CD4-positive, alpha-beta T cell treated with Interleukin-2 at 100 ng/mL for 4 hours (primary cell): ENCODE measurements at places on chromosomes 3 and 15.

DNA sequence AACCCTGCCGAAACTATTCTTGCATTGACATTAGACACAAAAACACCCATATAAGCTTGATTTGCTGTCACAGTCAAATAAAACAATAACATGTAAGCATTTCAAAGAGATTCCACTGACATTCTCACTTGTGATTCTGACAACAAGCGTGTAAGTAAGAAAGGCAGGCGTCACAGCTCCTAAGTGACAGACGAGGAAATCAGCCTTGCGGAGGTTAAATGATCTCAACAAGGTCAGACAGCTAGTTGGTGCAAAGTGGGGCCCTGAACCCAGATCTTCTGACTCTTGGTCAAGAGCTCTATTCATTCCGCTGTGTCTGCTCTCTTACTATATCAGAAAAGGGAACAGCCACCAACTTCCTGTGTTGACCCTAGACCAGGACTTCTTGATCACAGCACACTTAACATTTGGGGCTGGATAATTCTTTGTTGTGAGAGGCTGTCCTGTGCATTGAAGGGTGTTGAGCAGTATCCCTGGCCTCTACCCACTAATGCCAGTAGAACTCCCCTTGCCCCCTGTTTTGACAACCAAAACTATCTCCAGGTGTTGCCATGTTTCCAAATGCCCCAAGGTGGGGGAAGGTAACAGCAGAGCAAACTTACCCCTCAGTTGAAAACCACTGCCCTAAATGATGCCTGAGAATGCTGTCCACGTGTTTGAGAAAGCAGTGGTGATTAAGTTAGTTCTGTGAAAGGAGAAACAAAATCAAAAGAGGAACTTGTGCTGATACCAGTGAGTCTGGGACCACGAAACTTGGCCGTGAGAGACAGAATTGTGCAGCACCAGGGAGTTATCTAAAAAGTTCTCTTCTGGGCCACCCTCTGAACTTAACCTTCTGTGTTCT lies 86.1 kb downstream of the LIPC start:
- peak; percentile 11 for DNase-seq

DNA sequence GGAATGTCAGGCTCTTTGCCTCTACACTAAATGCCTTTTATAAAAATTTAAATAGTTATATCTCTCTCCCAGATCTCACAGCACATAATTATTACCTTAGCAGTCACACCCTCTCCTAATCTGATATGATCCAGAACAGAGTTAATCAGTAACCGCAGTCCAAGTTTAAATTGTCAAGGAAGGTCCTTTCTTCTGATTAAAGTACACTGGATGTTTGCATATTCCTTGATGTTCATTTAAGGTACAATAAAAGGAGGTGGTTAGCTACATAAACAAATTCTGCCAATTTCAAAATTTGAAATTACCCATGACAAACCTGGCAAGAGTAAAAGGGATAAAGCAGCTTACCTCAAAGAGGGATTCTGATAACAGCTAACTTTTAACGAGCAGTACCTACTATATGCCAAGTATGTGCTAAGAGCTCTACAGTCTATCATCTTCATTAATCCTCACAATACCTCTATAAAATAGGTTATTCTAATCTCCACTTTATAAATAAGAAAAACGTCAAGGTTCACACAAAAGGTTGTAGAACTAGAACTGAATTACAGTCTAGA lies 4.3 kb downstream of the GOLIM4 start:
- DNase-seq, result no peak

- no peak for DNase-seq
These were observed 29.4 kb downstream of the TP53BP1 start for GRCh38 chr15:43463507-43463906.

- DNase-seq, result no peak
These were observed 745.9 kb upstream of the CFAP20DC start for GRCh38 chr3:59795756-59796155.

DNA sequence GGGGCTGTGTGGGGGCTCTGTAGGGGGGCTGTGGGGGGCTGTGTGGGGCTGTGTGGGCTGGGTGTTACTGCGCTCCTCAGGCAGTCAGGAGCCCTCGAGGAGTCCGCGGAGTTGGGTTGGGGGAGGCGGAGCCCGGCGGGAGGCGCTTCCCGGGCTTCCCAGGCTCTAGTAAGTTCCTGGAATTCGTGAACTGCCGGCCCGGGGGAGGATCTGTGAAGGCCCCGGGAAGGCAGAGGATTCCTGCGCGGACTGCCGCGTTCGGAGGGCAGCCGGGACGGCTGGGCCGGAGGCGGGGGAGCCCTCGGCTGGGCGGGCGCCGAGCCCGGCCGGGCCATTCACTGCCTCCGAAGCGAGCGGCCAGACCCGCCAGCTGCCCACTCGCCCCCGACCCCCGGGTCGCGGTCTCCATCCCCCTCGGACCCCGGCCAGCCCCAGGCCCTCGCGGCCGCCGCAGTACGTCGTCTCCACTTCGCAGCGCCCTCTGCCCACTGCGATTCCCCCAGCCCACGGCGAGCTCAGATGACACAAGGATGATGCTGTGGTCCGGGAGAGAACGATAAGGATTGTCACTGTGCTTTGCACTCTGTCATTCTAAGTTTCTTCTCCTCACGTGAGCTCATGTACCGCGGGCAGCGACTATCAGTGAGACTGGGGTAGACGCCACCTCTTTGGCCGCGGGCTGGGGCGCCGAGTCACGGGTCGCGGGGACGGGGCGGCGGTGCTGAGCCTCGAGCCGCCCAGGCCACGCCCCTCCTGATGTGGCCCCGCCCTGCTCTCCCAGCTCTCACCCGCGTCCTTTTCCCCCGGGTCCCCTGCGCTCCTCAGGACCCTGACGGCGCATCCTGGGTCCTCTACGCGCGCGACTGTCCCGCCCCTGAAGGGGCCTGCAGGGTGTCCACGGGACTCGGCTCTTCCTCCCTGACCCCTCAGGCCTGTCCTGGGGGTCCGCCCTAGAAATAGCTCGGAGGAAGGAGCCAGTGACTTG lies 65.3 kb downstream of the KLF13 start:
- peak; percentile 85 for DNase-seq

GRCh38 chr15:63385911-63386531 lies 4.4 kb upstream of the CA12 start:
- DNase-seq, result no peak

- DNase-seq, result peak; percentile 11
These were observed 12.5 kb downstream of the P2RY14 start for GRCh38 chr3:151265866-151266265.

DNA sequence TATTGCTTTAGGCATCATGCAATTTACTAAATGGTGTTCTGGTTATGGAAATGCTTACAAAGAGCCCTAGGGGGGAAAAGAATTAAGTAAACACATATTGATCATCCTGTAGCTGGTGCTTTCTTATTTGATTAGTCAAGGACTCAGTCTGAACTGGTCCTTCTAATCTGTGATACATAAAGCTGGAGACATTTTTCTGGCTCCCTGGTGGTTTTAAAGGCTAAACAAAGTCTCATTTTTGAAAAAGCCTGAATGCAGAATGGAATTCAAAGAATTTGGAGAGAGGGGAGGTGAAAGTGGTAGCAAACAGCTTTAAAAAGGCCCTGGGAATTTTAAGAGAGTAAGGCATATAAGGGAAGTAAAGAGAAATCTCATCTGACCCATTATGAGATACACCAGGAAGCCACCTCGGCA lies 149.7 kb downstream of the RBMS3 start:
- DNase-seq, result no peak

GRCh38 chr3:171862993-171863521 lies 19.9 kb downstream of the TMEM212 start:
- DNase-seq, result no peak

GRCh38 chr15:48451736-48452135 lies 120.5 kb downstream of the DUT start:
- no peak for DNase-seq

DNA sequence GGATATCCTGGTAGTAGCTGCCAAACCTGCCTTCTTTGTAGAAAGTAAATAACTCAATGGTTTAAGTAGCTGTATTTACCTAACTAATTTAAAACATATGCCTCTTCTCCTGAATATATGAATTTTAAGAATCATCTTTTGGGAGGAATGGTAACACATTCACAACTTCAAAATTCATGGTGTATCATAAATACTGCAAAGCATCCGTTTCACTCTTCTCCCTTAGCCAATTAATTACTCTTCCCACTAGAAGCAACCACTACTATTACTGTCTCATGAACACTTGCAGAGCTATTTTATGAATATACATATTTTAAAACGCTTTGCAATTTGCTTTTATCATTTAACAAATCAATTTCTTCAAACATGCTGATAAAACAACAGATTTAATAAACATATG lies 59.0 kb upstream of the USP50 start:
- DNase-seq, result no peak

DNA sequence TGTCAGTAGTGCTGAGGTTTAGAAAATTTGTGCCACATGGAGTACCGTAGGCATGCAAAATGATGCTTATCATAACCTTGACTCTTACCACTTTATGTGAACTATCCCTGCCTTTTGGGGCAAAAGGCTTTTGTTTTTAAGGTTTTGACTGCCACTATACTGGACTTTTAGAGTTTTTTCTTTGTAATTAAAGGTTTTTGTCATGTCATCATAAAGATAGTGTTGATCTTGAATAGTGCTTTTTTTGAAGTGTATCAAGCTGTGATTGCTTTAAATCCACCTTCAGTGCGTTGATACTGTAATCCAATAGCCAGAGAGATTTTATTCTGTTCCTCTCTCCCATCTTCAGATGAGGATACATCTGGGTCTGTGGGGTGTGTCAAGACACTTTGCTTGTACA lies 172.9 kb downstream of the ITPR1 start:
- no peak for DNase-seq

GRCh38 chr3:152026033-152026556 lies 152.7 kb downstream of the SUCNR1 start:
- no peak for DNase-seq

- no peak for DNase-seq
These were observed 283.5 kb upstream of the ROPN1 start for GRCh38 chr3:124275412-124275811.

DNA sequence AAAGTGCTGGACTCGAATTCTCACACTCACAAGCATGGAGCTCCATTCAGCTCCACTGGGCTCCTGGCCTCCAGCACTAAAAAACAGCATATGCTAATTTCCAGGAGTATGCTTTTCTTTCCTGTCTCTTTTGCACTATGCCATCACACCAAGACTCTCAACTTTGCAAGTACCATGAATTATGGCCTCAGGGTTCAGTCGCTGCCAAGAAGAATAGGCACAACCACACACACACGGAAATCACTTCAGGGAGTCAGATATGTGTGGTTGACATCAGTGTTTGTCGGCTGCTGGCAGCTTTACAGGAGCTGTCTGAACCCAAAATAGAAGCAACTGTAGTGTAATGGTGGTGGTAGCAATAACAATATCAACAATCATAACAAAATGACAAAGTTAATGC lies 305.0 kb upstream of the SLCO3A1 start:
- no peak for DNase-seq

DNA sequence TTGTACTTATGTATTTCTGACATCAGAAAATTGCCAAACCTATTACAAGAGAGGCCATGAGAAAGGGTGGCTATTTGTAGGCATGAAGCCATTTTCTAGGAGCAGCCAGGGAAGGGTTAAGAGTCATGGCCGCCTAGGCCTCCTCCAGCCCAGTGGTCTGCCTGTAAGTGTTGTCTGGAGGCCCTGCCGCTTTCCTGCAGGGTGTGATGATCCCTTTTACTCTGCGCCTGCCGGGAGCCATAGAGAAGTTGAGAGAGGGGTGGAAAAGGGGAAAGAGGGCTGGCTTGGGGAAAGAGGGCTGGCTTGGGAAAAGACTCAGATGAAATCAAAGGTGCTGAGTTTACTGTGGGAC lies 29.1 kb upstream of the KCTD6 start:
- no peak for DNase-seq

- DNase-seq, result no peak
These were observed 85.2 kb upstream of the CHL1 start for GRCh38 chr3:111143-112069.

- no peak for DNase-seq
These were observed 51.0 kb upstream of the MYZAP start for GRCh38 chr15:57540736-57541135.

DNA sequence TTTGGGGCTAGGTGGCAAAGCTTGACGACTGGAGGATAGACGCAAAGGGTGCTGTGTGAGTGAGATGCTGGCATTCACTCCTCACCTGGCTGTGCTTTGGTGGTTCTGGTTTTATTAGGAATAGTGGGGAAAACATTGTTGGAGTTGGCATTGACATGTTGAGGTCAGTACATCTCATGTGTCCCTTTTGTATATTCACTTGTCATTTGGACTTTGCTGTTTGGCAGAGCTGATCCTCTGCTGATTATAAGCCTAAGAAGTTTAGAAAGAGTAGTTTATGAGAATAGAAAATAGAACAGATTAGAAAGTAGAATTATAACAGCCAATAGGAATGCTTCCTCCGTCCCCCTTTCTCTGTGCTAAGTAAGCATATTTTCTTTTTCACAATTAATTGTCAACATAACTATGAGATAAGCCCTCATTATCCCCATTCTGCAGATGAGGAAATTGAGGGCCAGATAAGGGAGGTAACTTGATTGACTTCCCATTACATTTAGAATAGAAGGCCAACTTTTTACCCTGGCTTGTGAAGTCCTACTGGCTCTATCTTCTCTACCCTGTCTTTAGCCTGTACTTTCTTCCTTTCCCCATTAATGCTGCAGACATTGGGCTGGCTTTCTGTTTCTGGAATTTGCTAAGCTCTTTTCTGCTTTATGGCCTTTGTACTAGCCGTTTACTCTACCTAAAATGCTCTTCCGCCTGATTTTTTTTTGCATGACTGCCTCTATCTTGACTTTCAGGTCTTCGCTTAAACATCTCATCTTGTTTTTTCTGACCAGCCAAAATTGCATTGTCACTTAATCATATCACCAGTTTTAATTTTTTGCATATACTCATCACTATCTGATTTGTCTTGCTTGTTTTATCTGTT lies 12.8 kb downstream of the ITPR1 start:
- no peak for DNase-seq

GRCh38 chr15:100708916-100709315 lies 106.5 kb downstream of the ASB7 start:
- no peak for DNase-seq

DNA sequence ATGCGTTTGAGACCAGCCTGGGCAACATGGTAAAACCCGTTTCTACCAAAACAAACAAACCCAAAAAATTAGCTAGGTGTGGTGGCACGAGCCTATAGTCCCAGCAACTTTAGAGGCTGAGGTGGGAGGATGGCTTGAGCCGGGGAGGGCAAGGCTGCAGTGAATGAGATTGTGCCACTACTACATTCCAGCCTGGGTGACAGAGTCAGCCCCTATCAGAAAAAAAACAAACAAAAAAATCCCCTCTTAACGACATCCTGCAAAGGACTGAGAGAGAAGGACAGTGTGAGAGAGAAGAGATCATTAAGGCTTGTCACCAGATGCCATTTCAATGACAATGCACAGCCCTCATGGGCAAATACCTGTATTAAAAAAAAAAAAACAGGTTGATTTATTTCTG lies 266.7 kb upstream of the ATP10A start:
- no peak for DNase-seq

DNA sequence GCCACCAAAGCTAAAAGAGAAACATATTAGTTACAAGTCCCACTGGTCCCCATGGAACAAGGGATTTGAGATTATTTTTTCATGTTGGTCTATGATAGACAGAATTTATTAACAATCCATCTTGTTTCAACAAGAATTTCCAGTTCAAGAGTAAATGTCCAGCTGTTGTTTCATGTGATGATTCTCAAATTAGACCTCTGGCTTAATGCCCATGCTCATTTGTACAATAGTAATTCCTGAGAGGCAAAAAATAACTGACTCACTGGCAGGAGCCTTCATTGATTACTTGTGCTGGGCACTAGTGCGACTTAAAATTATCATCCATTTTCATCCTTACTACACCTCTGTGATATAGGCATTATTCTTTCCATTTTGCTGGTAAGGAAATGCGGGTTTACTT lies 171.3 kb downstream of the ITPR1 start:
- DNase-seq, result no peak

GRCh38 chr15:99476413-99477222 lies 89.2 kb upstream of the MEF2A start:
- DNase-seq, result peak; percentile 13
